ENCODE measurements at places on chromosomes 16 and 17. TPM values are rescaled to one million over a fixed set of nuclear protein-coding genes. Genes with fewer than 3 reads are reported as not detected.

- DNase-seq: no peak
Measured at GRCh38 chr16:72877374-72878028, 170.4 kb downstream of the ZFHX3 start.

- peak; percentile 39 for DNase-seq
Measured at GRCh38 chr16:82623241-82623640, 3.5 kb upstream of the CDH13 start.

DNA sequence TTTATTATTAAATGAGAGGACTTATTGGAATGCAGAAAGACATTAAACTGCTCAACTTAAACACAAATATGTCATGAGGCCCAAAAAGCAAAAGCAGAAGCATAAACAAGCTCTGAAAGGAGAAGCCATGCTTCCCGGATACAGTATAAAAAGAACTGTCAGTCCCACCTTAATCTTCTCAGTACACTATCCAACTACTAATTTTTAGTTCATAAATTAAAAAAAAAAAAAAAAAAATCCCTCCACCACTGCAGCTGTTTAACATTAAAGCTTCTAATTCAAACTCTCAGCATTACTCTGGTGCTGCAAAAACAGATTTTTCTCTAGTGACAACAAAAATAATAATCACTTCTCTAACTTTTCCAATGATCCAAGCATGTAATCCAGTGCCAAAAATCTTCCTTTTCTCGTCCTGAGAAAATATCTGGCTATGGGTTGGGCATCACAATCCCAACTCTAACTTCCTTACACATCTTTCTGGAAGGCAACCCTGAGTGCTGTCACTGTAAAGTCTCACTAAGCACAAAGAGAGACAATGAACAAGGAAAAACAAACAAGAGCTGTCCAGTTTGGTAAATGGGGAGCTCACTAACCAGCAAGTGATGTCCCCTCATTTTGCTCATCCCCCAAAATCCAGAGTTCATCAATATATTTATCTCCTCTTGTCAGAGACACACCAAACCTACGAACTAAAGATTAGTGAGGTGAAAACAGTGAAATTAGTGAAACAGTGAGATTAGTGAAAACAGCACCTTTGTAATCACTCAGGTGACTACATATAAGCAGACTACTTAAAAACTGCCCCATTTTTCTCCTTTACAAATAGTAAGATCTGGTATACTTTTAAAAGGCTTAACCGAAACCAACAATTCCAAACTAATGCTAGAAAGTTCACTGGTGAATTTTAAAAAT is 5.5 kb downstream of the USP32 start:
- no peak for DNase-seq

DNA sequence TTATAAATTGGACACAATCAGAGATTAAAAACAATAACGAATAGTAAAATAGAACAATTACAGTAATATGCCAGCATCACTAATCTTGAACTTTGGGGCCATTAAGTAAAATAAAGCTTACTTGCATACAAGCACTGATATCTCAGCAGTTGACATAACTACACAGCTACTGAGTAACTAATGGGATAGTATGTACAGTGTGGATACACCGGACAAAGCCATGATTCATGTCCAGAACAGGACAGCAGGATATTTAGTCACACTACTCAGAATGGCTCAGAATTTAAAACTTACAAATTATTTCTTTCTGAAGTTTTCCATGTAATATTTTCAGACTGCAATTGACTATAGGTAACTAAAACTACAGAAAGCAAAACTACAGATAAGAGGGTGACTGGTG is 427.5 kb downstream of the CDH13 start:
- no peak for DNase-seq

DNA sequence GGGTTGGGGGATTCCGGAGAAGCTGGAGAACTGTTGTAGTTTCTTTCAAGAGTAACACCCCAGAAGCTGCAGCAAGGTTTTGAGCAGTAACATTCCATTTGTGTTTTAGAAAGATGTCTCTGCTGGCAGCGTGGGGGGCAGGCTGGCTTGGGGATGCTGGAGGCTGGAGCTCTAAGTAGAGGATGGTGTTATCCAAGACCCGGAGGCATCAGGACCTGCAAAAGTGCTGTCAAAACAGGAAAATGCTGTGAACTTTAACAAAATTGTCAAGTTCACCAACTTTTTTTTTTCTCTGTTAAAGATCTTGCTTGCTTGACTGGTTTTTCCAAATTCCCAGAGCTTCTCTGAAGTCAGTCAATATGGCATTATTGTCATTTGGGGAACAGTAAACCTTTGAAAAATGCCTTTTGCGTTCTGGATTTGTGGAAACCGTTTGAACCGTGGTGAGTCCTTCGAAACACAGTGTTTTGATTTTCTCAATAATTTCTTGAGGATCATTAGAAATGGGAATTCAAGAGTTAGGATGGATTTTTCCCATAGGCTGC is 189.6 kb upstream of the NLRP1 start:
- no peak for DNase-seq

DNA sequence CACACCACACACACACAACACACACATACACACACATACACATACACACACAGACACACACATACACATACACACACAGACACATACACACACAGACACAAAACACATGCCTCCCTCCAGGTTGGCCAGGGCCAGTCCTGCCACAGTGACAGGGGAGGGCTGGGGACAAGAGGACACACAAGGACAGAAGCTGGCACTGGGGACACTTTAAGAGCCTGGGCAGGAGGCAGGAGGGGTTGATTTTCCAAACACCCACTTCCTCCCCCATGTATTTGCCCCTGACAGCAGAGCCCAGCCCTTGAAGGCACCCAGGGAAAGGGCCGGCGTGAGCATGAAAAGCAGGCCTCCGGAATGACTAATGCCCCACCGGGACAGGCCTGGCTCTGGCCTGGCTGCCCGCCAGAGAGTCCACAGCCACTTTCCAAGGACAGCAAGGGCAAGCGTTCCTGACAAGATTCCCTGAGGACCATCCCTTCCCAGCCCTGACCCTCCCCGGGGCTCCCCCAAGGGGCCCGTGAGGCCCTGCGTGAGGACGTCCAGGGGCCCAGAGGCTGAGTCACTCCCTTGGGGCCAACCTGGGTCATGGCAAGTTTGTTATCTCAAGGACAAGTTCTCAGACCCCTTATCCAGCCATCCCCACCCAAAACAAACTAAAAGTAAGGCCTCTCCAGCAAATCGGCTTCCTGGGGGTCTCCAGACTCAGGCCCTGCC is 235.6 kb downstream of the ZNF423 start:
- DNase-seq: peak; percentile 33

- no peak for DNase-seq
Measured at GRCh38 chr17:61895391-61895790, 32.1 kb upstream of the BRIP1 start.

GRCh38 chr17:8162997-8163977 is 539 bp upstream of the VAMP2 start:
- peak; percentile 66 for DNase-seq

DNA sequence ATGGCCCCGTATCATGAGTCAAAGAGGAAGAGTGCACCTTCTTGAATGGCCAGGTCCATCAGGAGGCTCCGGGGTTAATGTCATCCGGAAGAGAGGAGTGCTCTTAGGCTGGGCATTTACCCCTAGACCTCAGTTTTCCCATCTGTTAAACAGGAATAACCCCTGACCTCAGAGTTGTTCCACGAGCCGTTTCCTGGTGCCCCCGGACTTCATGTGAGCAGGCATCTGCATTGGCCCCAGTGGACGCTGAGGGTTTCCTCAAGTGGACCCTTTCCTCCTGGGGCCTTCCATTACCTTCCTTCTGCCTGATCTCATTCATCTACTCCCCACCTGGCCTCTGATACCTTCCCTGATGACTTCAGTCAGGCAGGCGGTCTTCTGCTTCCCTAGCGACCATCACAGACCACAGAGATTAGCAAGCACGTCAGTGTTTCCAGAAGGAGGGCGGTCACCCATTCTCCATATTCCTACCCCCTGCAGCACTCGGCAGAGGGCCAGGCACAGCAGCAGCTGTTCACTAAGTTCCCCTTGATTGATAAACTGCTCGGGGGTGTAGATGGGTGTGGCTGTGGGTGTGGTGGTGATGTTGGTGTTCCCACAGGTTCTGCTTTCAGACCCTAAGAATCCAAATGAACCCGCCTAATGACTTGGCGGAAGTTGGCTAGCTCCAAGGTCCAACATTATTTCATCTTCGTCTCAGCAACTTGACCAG is 346.6 kb upstream of the TNRC6C start:
- DNase-seq: no peak

DNA sequence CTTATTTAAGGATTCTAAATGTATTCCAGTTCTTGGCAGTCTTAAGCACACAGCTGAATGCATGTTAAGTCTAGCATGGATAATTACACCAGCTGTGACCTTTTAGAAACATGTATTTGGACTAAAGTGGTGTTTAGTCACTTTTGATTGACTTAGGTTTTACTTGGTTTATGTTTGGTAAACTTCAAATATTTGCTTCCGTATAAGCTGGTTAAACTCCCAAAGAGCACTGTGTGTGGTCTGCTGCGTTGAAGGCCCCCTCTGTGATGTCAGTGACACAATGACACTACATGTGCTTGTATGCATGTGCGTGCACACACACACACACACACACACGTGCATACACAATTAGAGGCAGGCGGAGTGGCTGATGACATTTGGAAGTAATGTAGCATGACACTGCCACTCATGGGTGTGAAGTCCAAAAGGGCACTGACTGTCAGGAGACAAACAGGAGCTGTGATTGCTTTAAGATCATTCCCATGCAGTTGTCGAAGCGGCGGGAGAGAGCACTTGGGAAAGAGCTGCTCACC is 156.1 kb upstream of the CDH13 start:
- no peak for DNase-seq

DNA sequence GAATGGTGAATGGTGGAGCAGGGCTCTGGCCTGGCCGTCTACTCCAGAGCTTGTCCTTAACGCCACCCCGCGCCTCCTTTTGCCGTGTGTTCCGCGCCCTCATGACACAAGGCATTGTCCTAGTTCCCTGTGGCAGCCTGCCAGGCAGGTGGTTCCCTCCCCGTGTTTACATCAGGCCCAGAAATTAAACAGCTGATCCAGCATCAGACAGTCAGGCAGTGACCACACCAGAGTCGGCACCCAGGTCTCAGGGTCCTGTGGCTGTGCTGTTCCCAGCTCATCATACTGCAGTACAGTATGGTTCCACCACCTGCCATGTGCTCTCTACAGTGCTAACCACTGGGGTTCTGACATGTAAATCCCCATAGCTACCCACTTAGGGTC is 119.7 kb downstream of the RAB11FIP4 start:
- DNase-seq: no peak

DNA sequence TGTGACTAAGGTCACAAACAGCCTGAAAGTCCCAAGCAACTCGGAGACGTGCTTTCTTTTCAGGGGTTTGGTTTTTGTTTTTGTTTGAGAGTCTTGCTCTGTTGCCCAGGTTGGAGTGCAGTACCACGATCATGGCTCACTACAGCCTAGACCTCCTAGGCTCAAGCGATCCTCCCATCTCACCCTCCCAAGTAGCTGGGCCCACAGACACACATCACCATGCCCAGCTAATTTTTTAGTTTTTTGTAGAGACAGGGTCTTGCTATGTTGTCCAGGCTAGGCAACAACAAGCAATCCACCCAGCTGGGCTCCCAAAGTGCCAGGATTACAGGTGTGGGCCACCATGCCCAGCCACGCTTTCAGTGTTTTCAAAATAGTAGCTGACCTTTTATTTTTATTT is 19.8 kb upstream of the GGA2 start:
- no peak for DNase-seq

The AFMID gene
- 74.8 TPM for total RNA-seq

The SLC22A31 gene
- total RNA-seq: 0.72 TPM

The ESRP2 gene
- not detected for total RNA-seq

The SHCBP1 gene
- total RNA-seq: 58.3 TPM

The KIFC3 gene
- total RNA-seq: 322 TPM

The RNF222 gene
- not detected for total RNA-seq

The ATMIN gene
- total RNA-seq: 27.0 TPM

Data from MG63 (cell line).